ENCODE measurements at places on chromosomes 12 and 14.

- no peak for DNase-seq
Measured at GRCh38 chr12:118830296-118830695, 151.0 kb upstream of the SRRM4 start.

DNA sequence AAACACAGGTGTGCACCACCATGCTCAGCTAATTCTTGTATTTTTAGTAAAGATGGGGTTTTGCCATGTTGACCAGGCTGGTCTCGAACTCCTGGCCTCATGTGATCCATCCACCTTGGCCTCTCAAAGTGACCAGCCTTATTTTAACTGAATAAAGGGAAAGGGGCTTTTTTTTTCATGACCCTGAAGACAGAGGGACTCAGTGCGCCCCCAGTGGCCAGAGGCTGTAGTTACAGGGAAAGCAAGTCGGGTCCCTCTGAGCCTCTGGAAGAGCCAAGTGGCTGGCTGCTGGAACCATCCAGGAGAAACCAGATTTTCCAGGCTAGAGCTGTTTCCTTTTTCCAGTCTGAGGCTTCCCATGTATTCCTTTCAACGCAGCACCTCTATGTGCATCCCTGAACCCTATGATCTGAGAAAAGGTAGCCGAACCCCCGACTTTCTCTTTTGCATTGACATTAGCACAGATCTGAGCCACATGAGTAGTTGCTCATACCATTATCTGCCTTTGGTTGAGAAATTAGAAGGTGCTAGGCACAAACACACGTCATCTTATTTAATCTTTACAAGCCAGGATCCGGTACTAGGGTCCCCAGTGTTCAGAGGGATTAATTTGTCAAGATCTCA, 342.7 kb downstream of the CACNA1C start:
- DNase-seq, result peak; percentile 24

GRCh38 chr14:32303865-32304264, 25.2 kb upstream of the AKAP6 start:
- DNase-seq, result no peak

- DNase-seq, result no peak
Measured at GRCh38 chr12:72359416-72359815, 87.2 kb downstream of the TRHDE start.

- no peak for DNase-seq
Measured at GRCh38 chr12:4824380-4824779, 85.3 kb upstream of the KCNA1 start.

DNA sequence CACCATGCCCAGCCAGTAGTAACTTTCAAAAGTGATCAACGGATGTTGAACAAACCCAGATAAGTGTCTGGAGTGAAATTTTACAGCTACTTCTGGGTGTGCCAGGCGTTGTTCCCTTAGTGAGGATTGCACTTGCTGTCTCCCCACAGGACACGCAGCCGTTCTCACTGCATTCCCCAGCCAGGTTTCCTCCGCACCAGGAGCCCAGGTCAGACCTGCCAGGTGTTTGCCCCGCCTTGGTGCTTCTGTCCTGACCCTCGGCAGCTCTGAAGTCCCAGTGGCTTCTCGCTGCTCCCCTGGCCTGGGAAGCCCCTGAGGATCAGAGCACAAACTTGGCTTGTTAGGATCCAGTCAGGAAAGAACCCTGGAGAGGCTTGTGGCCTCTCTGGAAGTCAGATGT, 36.2 kb downstream of the MMAB start:
- DNase-seq, result no peak

DNA sequence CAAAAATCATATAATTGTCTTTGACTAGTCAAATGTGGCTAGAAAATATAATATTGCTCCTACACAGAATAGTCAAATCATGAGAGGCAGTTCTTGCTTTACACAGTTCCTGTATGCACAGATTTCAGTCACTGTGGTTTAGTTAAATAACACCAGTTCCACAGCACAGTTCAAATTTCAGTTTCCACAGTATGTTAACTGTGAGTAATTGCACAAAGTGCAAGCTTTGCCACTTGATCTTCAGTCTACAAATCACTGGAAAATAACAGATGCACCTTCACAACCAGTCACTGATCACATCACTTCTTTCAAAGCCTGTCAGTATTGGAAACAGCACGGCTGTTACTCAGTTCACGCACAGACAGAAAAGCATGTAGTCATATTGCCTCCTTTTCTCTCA, 38.7 kb downstream of the KCNH5 start:
- DNase-seq, result no peak

- no peak for DNase-seq
Measured at GRCh38 chr12:54196396-54196795, 7.6 kb upstream of the SMUG1 start.

GRCh38 chr12:104747330-104747729, 210.8 kb downstream of the SLC41A2 start:
- no peak for DNase-seq

- no peak for DNase-seq
Measured at GRCh38 chr12:116087962-116088361, 189.5 kb downstream of the MED13L start.

- no peak for DNase-seq
Measured at GRCh38 chr12:127231371-127231770, 1035.6 kb upstream of the TMEM132C start.

DNA sequence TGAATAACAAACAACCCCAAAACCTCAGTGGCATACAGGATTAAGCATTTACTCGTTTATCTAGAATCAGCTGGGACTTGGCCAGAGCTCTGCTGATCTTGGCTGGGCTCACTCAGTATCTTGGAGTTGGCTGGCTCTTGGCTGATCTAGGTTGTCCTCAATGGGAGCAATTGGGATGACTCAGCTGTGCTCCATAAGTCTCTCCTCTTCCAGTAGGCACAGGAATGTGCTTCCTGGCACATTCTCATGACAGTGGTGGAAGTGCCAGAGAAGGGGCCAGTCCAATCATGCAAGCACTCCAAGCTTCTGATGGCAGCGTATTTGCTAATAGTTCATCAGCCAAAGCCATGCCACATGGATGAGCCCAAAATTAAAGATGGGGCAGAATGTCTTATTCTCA, 41.7 kb upstream of the ANO4 start:
- no peak for DNase-seq

GRCh38 chr12:2495417-2496112, 299.2 kb upstream of the FKBP4 start:
- DNase-seq, result no peak

DNA sequence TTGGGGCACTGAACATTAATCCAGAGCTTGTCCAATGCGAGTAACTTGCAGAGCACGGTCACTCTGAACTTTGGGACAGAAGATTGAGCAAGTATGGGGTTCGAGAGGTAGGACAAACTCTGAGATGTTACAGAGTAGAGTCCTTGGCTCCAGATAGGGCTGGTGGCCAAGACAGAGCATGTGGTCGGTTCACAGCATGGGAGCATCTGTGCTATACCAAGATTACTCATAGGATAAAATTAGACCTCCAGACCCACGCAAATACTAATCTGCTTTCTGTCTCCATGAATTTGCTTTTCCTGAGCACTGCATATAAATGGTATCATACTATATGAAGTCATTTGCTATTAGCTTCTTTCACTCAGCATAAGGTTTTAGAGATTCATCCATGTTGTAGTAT, 93.4 kb upstream of the TBX5 start:
- no peak for DNase-seq

DNA sequence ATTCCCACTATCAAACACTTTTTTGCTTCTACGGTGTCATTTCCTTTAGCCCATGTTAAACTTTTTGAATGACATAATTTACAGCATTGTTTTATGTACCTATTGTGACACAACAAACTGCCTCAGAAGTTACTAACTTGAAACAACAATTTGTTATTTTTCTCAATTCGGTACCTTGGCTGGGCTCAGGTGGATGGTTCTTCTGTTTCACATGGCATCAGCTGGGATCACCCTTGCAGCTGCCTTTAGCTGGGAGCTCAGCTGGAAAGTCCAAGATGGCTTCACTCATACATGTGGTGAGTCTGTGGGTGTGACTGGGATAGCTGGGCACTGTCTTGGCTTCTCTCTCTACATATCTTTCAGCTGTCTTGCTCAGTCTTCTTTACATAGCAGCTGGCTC, 156.0 kb downstream of the GXYLT1 start:
- DNase-seq, result no peak

- no peak for DNase-seq
Measured at GRCh38 chr12:88743946-88744685, 163.8 kb upstream of the KITLG start.

GRCh38 chr14:42994051-42994736, 1387.5 kb downstream of the LRFN5 start:
- no peak for DNase-seq

DNA sequence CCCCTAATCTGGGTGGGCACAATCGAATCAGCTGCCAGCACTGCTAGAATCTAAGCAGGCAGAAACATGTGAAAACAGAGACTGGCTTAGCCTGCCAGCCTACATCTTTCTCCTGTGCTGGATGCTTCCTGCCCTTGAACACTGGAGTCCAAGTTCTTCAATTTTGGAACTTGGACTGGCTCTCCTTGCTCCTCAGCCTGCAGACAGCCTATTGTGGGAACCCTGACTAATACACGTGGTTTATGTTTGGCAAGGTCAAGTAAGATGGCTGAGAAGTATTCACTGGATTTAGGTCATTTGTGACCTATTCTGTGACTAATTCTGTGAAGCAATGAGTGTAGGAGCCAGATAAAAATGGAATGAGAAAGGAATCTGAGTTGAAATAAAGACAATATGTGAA, 11.0 kb downstream of the GPR135 start:
- no peak for DNase-seq

- DNase-seq, result no peak
Measured at GRCh38 chr12:11633968-11634367, 15.5 kb upstream of the ETV6 start.
